Subcutaneous preadipocyte (primary cell): ENCODE measurements at places on chromosomes 1 and 21. TPM values are rescaled to one million over a fixed set of nuclear protein-coding genes. Genes with fewer than 3 reads are reported as not detected.

EXTL1 gene
- total RNA-seq: under 0.01 TPM in 2 replicates

PLPPR4 gene
- total RNA-seq: under 0.01 TPM in 2 replicates

CD1E gene
- total RNA-seq: not detected in 2 replicates

SIPA1L2 gene
- total RNA-seq: 0.73 and 1.2 TPM in 2 replicates

C1orf116 gene
- total RNA-seq: under 0.01 TPM in 1 of 2 replicates, not detected in the other

ZBED6 gene
- total RNA-seq: 22.0 and 27.2 TPM in 2 replicates

LHX8 gene
- not detected in 2 replicates for total RNA-seq

PFKFB2 gene
- total RNA-seq: 2.5 and 3.3 TPM in 2 replicates

ZNF648 gene
- not detected in 2 replicates for total RNA-seq

CDA gene
- 2.0 and 2.6 TPM in 2 replicates for total RNA-seq

CRYBG2 gene
- not detected in 2 replicates for total RNA-seq

KCNJ15 gene
- total RNA-seq: 16.6 and 24.3 TPM in 2 replicates

MYBPHL gene
- total RNA-seq: not detected in 2 replicates

SLC1A7 gene
- under 0.01 TPM in 1 of 2 replicates, not detected in the other for total RNA-seq

DAB1 gene
- not detected in 2 replicates for total RNA-seq
